ENCODE measurements at places on chromosomes 13 and 19. TPM values are rescaled to one million over a fixed set of nuclear protein-coding genes. Genes with fewer than 3 reads are reported as not detected.

The ZNF729 gene
- not detected for total RNA-seq

The C13orf46 gene
- not detected for total RNA-seq

The POSTN gene
- 2.0 TPM for total RNA-seq

The C1QTNF9 gene
- total RNA-seq, result not detected

The FARP1 gene
- 5.2 TPM for total RNA-seq

The TMC4 gene
- not detected for total RNA-seq

The ZNF844 gene
- total RNA-seq, result 4.4 TPM

The SIGLEC14 gene
- total RNA-seq, result 0.18 TPM

The KLK12 gene
- not detected for total RNA-seq

The MAP2K2 gene
- 183 TPM for total RNA-seq

The CYP2A7 gene
- total RNA-seq, result not detected

The ZNF627 gene
- total RNA-seq, result 23.0 TPM

The RRAS gene
- total RNA-seq, result 12.7 TPM

The ZNF730 gene
- total RNA-seq, result 4.2 TPM

The DPF1 gene
- total RNA-seq, result 5.3 TPM

The C19orf67 gene
- total RNA-seq, result not detected

The SAMD4B gene
- total RNA-seq, result 57.4 TPM

The OLFM2 gene
- total RNA-seq, result 8.2 TPM

The RFPL4AL1 gene
- total RNA-seq, result 54.4 TPM

The ZNF556 gene
- total RNA-seq, result under 0.01 TPM

The AP1M2 gene
- total RNA-seq, result 2.7 TPM

The MISP3 gene
- total RNA-seq, result 0.29 TPM

The PTGIR gene
- 0.12 TPM for total RNA-seq
